ENCODE measurements at places on chromosomes 7 and 10.
A peak's percentile ranks its signal among the peaks of the same experiment; 100 is the strongest.

- peak; percentile 42 for DNase-seq
These were observed at the start of gene SMIM30 for GRCh38 chr7:113118074-113118959. SMIM30 (minus strand) TSS chr7:113118554; CDS start chr7:113117578, 976 bp downstream.

DNA sequence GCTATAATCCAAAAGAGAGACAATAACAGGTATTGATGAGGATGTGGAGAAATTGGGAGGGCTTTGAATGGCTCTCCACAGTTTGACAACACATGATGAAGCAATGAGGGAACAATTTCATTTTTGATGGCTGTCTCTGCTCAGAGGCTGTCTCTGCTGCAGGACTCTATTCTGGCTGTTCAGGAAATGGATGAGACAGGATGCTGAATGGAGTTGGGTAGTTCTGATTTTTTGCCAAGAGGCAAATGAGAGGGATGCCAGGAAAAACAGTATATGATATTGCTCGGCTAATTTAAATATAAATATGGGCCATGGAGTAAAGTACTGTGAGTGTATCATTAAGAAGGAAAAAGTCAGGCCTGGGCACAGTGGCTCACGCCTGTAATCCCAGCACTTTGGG, 16.8 kb downstream of the APBB1IP start:
- DNase-seq: no peak

GRCh38 chr7:69625798-69626197, 27.5 kb downstream of the AUTS2 start:
- no peak for DNase-seq

DNA sequence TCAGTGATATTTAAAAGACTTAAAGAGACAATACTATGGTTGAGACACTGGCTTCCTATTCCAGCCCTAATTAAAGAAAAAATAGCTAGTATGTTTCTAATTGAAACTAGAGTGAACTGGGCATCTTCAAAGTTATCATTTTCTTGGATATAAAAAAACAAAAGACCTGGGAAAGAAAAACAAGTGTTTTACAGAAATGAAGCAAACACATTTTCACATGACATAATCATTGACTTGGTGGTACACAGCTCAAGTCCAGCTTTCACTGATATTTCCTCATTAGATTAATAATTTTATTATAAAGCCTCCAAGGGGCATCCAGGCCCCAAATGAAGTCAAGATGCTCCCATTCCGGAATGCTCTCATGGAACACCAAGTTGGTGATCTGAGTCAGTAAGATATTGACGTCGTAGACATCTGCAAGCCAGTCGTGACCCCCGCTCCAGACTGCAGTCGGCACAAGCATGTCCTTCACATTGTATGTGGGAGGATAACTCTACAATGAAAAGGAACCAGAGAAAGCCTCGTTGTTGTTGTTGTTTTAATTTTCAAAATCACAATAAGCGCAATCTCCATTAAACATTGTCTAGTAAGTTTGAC, 7.5 kb upstream of the CH25H start:
- DNase-seq: no peak

DNA sequence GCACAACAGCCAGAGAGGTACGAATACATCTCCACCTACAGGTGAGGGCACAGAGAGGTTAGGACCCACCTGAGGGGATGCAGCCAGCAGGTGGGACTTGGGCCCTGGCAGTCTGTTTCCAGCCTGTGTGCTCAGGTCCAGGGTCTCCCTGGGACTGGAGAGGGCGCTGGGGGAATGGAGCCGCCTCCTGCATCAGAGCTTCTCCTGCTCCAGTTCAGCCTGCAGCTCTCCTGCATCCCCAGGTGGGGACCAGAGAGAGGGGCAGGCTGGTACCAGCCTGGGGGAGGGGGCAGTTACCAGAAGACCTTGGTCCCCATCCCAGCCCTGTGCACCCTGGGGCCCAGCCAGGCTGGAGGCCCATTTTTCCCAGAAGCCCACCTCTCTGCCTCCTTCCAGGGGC, 80.7 kb downstream of the LHPP start:
- DNase-seq: no peak

- no peak for DNase-seq
These were observed 37.6 kb downstream of the ANK3 start for GRCh38 chr10:60352105-60352504.

DNA sequence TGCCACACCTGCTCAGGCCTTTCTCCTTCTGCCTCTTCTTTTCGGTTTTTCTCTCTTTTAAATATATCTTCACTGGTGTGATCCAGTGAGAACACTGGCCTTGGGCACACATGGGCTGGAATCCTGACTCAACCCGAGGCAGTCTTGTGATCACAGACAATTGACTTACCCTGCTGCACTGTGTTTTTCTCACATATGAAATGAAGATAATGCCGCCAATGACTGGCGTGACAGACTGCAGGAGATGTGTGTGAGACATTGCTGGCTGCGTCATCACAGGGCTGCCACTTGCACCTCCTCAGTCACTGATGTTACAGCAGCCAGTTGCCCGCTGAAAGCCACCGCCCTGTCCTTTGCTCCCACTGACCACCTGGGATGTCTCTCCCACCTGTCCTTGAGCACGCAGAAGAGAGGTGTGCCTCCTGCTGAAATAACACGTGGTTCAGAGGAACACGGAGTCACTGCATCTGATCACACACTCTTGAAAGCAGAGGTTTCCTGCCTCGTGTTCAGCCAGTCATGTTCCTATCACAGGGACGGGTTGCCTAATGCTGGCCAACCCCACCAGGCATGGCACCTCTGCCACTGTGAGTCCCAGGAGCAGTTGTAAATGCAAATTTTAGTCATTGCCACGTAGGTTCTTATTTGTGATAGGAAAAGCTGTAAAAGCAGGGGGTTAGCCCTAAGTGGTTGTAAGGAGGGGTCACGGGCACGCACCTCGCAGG, 124.6 kb upstream of the LANCL2 start:
- no peak for DNase-seq

DNA sequence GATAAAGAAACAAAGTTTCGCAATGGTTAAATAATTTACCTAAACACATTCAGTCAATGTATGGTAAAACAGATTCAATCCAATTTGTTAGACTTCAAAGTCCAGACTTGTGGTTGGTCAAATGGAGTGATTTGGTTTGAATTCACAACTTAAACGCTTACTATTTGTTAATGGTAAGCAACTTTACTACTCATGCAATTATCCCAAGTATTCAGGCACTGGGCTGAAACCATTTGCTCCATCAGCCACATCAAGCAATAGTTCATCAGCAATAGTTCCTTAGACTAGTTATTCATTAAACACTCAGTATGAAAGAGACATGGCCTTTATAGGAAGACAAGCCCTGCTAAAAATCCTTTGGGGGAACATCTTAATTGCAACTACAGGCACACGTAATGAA, 253.0 kb downstream of the AGMO start:
- no peak for DNase-seq

DNA sequence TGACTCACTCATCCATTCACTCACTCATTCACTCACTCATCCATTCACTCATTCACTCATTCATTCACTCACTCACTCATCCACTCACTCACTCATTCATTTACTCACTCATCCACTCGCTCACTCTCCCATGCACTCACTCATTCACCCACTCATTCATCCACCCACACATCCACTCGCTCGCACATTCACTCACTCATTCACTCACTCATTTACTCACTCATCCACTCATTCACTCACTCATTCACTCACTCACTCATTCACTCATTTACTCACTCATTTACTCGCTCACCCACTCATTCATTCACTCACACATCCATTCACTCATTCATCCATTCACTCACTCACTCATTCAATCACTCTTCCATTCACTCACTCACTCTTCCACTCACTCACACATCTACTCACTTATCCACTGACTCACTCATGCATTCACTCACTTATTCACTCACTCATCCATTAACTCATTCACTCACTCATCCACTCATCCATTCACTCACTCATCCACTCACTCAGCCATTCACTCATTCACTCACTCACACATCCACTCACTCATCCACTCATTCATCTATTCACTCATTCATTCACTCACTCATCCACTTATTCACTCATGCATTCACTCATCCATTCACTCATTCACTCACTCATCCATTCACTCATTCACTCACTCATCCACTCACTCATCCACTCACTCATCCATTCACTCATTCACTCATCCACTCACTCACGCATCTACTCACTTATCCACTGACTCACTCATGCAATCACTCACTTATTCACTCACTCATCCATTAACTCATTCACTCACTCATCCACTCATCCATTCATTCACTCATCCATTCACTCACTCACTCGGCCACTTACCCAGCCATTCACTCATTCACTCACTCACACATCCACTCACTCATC, 74.0 kb downstream of the CARD11 start:
- no peak for DNase-seq

GRCh38 chr10:124353091-124353815, 65.5 kb downstream of the OAT start:
- no peak for DNase-seq

DNA sequence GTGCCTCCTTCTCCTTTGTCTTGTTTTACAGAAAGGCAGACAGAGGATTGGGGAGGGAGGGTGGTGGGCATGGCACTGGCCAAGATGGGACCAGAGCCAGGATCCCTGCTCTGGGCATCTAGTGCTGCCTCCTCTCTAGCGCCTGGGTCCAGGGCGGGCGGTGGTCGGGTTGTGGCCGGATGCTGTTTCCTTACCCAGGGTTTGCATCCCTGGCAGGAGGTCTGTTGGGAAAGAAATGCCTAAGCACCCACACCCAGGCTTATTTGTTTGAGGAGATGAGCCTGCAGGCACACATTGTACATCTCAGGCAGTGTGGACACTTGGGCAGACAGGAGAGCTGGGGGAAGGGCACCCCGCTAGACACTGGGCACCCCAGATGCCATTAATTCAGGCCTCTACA, 102.3 kb upstream of the PCBD1 start:
- no peak for DNase-seq

GRCh38 chr10:9294865-9295264, 1240.4 kb downstream of the GATA3 start:
- no peak for DNase-seq

GRCh38 chr10:127347202-127347959, 151.0 kb upstream of the INSYN2A start:
- no peak for DNase-seq

- no peak for DNase-seq
These were observed 28.8 kb downstream of the DENND10 start for GRCh38 chr10:119132521-119133345.

DNA sequence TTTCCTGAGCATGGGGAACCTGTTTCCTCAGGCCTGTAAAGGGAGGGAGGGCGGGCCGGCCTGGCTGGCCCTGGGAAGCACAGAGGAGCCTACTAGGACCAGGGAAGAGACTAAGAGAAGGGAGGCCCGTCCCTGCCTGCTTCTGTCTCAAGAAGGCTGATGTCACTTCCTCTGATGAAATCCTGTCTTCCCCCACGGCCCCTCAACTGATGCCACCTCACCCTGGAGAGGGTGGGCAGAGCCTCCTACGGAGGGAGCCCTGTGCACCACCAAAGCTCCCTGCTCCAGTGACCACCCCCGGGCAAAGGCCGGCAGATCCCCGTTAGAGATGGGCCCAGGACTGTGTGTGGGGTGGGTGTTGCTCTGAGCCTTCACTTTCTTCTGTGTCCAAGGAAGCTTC, 1.0 kb upstream of the PILRA start:
- DNase-seq: no peak

DNA sequence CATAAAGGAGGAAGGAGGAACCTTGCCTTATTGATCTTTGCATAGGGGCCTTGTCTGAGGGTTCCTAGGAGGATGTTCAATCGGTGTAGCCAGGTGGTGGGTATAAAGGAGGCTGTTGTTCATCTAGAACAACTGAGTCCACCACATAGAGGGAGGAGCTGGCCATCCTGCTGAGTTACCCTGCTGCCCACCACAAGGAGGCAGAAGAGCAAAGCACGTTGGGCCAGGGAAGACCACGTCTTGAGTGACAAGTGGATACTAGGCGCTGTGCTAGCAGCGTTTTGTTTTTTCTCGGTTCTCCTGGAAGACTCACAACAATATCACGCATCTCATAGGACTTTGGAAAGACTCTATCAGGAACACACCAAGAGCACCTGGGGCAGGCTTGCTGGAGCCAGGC, 20.0 kb downstream of the FOXI2 start:
- DNase-seq: no peak

- no peak for DNase-seq
These were observed 100.1 kb downstream of the RAB11FIP2 start for GRCh38 chr10:117946525-117947070.

DNA sequence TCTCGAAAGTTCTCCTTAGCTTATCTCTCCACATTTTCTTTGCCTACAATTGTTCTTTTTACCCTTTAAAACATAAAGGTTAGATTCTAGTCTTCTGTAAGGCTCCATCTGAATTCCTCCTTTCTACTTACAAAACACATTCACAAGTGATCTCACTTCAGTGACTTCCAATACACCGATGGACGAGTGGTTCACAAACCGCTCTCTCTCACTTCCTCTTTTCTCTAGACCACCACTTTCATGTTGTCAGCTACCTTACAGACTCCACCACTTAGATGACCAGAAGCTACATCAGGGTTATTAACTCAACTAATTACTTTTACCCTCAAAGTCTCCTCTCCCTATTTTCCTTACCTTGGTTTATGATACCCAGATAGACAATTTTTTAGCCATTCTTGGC, 11.8 kb downstream of the MET start:
- no peak for DNase-seq

DNA sequence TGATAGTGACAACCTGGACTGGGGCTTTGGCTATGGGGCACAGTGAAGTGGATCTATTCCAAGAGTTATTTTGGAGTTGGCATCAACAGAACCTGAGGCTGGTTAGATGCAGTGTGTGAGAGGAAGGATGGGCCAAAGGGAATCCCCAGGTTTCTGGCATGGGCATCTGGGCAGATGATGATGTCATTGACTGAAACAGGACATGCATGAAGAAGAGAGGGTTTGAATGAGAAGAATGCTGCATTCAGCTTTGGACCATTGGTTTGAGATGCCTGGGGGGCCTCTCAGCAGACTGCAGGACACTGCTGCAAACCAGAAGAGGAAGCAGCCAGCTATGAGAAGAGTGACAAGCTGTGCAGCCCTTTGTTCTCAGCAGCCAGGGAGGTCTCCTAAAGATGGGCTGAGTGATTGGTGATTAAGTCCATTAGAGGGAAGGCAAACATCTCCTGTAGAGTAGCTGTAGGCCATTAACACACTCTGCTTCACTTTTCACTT, 23.1 kb upstream of the PIK3CG start:
- DNase-seq: no peak

DNA sequence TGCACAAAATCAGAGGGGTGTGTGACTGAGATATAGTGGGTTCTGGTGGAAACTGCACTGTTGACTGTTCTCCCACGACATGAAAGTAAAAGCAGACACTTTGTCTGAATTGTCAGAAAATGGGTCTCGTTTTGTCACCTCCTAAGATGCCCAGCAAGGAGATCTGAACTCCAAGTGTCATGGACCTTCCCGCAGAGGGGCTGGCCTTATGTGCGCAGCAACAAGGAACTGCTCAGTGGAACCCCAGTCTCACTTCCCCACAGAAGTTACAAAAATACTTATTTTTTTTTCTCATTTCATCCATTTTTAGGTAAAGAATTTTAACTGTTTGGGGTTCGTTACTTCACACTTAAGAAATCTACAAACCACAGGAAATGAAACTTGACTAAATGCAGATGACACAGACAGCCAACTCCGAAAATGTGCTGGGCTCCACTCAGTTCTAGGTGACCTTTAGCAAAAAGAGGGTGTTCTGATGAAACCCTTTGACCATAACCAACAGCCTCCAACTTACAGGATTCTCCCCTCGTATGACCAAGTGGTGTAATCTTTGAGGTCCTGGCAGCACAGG, 115.0 kb downstream of the FAM107B start:
- DNase-seq: no peak

GRCh38 chr10:119241066-119241465, 33.7 kb downstream of the GRK5 start:
- DNase-seq: no peak

- DNase-seq: no peak
These were observed 45.0 kb downstream of the JAKMIP3 start for GRCh38 chr10:132110713-132111112.

- no peak for DNase-seq
These were observed 198.1 kb upstream of the NFE2L3 start for GRCh38 chr7:25953859-25954258.

All from T1000 (cell line).